ENCODE measurements at places on chromosomes 12 and 14.

GRCh38 chr14:95021588-95021987 lies 135.7 kb downstream of the DICER1 start:
- no peak for DNase-seq

DNA sequence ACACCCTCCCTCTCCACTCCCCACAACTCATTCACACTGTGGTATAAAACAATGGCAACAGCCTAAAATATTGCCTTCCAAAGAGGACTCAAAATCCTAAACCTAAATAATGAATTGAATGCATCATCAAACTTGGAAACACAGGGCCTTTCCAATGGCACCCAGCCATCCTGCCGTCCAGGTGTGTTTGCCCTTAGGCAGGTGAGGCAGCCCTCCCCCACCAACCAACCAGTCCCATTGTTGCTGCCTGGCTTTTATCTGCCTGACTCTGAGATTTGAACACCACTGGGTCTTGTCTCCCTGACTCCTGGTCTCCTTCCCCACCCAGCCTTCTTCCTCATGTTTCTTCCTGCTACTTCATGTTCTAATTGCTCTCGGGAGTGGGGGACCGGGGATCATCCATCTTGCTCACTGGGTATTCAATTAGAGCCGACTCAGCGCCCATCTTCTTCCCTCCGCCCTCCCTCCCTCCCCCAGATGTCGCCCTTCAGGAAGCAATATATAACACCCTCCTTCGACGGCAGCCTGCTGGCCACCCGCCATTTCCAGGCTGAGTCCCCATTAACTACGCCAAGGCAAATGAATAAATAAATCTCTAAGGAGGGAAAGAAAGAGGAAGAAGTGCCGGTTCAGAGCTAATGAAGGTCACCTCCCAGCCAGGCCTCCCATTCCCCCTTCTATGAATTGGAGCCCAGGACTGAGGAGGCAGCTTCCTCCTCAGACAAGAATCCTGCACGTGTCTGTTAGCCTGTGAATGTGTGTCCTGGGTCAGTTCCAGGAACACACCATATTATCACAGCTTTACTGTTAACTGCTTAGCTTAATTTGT lies 36.3 kb upstream of the NTF3 start:
- DNase-seq = peak; percentile 98

GRCh38 chr12:16324772-16325171 lies 22.7 kb upstream of the MGST1 start:
- peak; percentile 99 for DNase-seq

- no peak for DNase-seq
These were observed 120.0 kb upstream of the SLC38A2 start for GRCh38 chr12:46492471-46493085.

DNA sequence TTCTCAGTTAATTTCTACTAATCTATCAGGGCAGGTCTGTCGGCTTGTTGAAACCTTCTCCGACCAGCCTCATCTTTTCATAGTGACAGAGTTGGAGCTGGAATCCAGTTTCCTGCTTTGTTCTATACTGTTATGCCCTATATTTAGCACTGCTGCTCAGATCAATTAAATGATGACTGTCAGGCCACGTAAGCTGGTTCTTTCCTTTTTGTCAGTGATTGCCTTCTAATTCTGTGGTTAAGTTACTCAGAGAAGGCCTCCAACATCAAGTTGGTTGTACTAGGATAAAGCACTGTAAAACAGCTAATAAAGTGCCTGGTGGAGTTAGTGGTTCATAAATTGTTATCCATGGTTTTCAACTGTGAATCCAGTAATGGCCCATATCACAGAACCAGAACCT lies 22.6 kb downstream of the DERA start:
- no peak for DNase-seq

DNA sequence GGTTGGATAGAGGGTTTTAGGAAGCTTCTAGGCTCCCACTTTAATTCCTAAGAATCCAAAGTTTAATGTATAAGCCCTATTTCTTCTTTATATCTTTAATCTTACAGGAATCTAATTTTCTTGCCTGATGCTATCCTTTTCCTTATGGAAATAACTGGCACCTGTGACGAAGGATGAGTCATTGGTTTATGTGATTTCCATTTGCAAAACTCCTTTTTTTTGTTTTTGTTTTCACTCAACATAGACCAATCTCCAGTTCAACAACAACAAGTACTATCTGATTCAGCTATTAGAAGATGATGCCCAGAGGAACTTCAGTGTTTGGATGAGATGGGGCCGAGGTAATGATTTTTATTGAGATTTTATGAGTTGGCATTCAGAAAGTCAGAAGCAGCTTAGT lies 6.8 kb downstream of the PARP2 start:
- no peak for DNase-seq

GRCh38 chr14:50006141-50006540 lies 110.2 kb downstream of the VCPKMT start:
- DNase-seq = no peak

DNA sequence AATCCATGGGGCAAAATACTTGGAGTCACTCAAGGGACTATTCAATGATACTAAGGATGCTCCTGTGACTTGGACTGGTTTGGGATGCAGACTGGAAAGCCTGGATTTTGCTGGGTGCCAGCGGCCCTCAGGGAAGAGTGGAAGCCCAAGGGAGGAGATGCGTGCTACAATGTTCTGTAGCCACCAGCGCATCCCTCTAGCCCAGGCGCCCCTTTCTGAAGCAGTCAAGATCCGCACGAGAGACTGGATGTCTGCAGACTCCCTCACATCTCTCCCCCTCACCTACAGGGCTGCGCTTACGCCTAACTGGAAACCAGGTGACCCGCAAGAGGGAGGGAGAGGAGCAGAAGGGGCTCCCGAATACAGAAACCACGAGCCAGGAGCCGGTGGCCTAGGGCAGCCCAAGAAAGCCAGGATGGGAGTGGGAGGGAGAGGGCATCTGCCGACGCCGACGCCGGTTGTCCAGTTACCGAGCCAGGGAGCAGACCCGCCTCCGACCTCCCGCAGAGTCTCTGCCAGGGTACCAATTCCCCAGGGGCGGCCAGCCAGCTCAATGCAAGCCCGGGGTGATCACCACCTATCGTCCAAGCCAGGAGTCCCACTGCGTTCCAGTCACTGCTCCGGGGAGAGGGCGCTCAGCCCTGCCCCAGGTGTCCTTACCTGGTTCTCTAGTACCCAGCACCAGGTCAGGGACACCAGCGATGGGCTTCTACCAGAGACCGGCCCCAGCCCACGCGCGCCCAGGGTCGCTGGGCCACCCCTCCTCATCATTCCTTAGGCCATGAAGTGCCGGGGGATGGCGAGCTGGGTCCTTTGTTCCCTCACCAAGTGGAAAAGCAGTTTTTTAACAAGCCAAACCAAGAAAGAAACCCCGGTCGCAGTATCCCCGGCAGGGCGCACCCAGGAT lies 1.2 kb downstream of the NTN4 start:
- no peak for DNase-seq

- no peak for DNase-seq
These were observed 82.4 kb upstream of the SLC38A2 start for GRCh38 chr12:46454981-46455380.

DNA sequence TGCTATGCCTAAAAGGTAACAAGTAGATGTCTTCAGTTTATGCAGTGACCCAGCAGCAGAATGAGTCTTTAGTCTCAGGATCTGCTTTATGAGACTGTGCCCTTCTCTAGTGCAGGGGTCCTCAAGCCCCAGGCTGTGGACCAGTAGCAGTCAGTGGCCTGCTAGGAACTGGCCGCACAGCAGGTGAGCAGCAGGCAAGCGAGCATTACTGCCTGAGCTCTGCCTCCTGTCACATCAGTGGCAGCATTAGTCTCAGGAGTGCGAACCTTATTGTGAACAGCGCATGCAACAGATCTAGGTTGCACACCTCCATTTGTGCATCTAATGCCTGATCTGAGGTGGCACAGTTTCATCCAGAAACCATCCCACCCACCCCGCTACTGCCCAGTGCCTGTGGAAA lies 38.4 kb downstream of the LRP6 start:
- DNase-seq = no peak

- no peak for DNase-seq
These were observed 29.2 kb upstream of the TMED10 start for GRCh38 chr14:75205591-75205990.

GRCh38 chr12:46794593-46795190 lies 31.1 kb downstream of the SLC38A4 start:
- no peak for DNase-seq

- no peak for DNase-seq
These were observed 16.9 kb downstream of the ASB2 start for GRCh38 chr14:93959239-93960107.

GRCh38 chr14:22974530-22975313 lies 7.6 kb downstream of the AJUBA start:
- no peak for DNase-seq

GRCh38 chr12:1917172-1918070 lies 1.0 kb downstream of the CACNA2D4 start:
- no peak for DNase-seq

DNA sequence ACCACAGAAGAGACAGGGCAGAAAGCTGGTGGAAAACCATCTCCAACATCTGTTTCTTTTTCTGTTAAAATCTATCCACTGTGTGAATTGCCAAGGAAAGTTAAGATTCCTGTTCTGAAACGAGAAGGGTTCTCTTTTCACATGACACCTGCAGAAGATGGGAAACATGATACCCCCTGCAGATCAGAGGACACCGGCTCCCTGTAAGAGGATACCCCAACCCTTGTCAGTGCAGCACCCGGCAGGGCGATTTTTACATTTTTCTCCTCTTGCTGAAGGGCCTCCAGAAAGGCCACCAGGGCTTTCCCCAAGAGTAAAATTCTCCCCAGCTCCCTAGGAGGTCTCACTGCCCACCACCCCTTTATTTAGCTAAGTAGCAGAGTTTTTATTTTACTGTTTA lies 48.2 kb downstream of the DPF3 start:
- DNase-seq = no peak

- DNase-seq = no peak
These were observed 269.7 kb downstream of the TTC6 start for GRCh38 chr14:37864861-37865718.

DNA sequence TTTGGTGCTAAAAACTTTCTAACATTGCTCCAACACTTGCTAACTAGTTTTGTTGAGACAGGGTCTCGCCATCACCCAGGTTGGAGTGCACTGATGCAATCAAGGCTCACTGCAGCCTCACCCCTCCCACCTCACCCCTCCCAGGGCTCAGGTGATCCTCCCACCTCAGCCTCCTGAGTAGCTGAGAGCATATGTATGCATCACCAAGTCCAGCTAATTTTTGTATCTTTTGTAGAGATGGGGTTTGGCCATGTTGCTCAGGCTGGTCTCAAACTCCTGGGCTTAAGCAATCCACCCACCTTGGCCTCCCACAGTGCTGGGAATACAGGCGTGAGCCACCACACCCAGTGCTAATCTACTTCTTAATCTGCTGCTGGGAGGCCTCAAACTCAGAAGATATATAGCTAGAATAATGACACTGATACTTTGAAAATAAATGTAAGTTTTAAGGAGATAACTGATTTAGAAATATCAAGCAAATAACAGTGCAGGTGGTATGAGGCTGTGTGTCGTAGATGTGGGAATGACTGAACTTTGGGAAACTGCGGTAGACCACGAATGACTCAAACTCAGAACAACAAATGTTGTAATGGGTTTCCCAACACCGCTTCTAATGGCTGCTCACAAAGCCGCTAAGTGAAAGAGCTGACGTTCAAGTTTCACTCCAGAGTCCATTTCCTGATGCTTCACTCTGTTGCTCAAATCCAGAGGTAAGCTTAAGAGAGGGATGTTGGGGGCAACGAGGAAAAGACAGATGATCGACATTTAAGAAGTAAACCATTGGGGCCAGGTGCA lies 10.0 kb downstream of the TMCC3 start:
- no peak for DNase-seq

DNA sequence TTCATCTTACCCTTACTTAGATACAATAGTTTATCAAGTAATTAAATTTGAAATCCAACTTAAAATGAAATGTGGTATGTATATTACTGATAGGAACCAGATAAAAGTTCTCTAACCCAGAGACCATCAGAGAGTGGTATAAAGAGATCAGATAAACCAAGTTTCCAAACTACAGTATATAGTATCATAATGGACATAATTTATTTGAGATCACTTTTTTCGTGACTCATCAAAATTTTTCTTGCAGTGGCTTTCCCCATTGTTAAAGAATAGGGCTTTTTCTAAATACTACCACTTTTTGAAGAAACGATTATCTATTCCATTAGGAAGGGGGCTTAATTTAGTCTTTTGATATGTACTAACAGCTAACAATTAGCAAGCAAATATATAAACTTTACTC lies 15.2 kb upstream of the HSPA2 start:
- DNase-seq = no peak

GRCh38 chr12:95191060-95191696 lies 26.1 kb downstream of the FGD6 start:
- DNase-seq = no peak

DNA sequence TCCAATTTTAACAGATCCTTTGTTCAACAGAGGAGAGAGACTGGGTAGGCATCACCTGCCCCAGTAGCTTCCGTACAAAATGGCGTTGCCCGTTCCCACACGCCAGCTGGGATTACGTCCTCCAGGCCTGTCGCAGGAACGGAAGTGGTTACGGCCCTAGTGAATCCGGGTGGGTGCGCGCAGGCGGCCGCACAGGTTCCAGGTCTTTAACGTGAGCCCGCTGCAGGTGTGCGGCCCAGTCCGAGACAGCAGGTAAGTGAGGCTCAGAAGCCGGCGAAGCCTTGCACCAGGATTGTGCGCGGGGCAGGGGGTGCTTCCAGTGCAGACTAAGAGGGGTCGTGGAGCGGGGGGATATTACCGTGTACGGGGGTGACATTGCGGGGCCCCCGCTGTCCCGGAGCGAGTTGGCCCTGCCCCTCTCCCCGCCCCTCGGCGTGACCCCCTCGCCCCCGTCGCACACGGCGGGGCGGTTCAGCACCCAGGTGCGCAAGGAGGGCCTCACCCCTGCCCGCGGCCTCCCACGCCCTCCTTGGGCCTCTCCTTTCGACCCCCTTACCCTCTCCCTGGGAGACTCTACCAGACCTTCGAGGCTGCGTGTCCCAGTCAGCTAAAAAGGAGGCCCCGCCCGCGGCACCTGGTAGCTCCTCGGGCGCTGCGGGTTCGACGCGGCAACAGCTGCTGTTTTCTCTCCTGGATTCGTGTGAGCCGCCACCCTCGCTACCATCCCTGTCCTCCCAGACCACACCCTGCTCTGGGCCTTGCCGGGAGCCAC lies at the start of gene EXD2:
TSS of gene EXD2 (plus strand) at position 159 of the 772 bp plus-strand sequence. CDS start 17,973 bp downstream, outside the sequence.
- peak; percentile 88 for DNase-seq

GRCh38 chr12:123998991-123999359 lies 26.0 kb downstream of the ZNF664 start:
- DNase-seq = no peak

GRCh38 chr12:110281549-110282299 lies 677 bp downstream of the ATP2A2 start:
- DNase-seq = no peak

GRCh38 chr12:28258998-28259397 lies 68.7 kb downstream of the CCDC91 start:
- no peak for DNase-seq

DNA sequence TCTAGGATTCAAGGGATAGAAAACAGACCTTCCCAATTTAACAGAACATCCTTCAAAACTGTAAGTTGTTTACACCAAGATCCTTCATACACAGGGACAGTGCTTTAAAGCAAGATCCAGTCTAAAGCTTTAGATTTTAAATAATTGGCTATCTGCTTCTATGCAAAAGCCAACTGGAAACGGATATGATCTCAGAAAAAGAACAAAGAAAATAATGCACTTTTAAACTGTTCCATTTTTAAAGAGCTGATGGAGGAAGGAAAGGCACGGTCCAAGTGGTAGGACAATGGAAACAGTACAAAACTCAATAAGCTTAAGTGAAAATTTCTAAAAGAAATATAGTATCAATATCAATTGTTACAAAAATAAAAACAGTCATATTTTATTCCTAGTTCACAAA lies 27.7 kb downstream of the LRP6 start:
- DNase-seq = no peak

- no peak for DNase-seq
These were observed 1758.1 kb upstream of the SEL1L start for GRCh38 chr14:83291714-83292113.

All from NCI-H2081 treated with DMSO at 0.1 percent for 48 hours (cell line).